ENCODE measurements at places on chromosomes 16 and 17.

DNA sequence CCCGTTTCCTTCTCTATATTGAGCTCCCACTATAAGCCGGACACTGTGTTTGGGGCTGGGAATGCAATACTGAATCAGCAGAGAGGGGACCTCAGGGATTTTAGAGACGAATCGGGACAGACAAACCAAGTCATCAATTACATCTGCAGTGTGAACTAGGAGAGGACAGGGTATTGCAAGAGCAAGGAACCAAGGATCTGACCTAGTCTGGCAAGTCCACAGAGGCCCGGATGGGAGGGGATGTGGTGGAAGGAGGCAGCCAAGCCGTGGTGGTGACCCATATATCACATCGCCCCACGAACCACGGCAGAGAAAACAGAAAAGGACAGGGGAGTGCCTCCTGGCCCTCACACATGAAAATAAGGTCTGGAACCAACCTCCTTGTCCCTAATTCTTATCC, 28.1 kb upstream of the NXPH3 start:
- no peak for DNase-seq

DNA sequence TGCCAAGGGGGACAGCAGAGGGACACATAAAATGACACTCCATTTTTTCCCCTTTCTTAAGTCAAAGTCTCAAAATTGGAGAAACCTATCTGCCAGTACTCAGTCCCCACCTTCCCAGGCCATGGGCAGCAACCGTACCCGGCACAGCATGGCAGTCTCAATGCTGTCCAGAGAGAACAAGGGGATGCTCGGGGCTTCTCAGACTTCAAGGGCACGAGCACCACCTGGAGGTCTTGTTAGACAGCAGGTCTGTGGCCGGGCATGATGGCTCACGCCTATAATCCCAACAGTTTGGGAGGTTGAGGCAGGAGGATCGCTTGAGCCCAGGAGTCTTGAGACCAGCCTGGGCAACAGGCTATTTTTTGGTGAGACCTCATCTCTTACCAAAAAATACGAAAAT, 3.2 kb downstream of the DNAH17 start:
- DNase-seq, result peak; percentile 48

GRCh38 chr17:3990386-3991127, 26.3 kb upstream of the ATP2A3 start:
- no peak for DNase-seq

GRCh38 chr17:56020369-56020768, 132.9 kb upstream of the ANKFN1 start:
- DNase-seq, result no peak

- DNase-seq, result no peak
Observed at GRCh38 chr16:8714174-8714573, 39.8 kb downstream of the ABAT start.

DNA sequence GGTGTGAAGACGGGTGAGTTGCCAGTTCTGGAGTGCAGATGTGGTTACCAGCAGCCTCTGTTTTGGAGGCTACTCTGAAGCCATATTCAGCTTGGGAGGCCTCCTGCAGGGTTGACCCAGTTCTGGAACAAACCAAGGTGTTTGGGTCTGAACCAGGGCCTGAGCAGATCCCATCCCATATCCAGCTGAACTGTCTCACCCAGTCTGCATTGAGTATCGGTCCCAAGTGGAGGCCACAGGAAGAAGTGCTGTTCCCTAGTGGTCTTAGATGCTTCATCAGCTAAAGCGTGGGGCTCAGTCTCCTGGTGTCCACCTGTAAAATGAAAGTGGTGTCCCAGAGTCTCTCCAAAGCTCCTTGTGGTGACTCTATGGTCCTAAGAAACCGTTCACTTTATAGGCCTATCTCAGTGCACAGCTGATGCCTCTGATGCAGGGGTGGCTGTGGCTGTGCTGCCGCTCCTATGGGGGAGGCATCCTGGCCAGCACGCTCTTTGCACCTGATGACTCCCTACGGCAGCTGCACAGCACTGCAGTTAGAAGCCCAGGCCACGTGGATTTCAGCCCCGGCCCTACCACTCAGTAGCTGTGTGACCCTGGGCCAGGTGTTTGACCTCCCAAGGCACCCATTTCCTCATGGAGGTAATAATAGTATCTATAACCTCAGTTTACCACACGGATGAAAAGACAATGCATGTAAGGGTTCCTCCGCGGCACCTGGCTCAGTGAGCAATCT, 21.0 kb downstream of the CBX4 start:
- no peak for DNase-seq

DNA sequence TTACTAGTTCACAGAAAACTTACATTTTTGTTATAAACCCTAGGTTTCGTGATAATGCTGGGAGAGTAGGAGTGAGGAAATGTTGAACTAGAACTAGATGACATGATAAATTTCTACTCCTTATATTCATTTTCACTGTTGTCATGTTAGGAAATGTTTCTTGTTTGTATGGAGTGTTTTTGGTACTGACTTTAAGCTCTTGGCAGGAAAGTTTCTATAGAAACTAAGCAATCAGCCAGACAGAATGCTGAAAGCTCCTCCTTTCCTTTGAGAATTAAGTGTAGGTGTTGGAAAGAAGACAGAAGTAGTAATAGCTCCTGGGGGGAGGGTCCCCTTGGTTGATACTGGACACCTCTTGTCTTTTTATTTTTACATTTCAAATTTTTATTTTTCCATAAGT, 309.8 kb downstream of the MAP2K4 start:
- DNase-seq, result no peak

DNA sequence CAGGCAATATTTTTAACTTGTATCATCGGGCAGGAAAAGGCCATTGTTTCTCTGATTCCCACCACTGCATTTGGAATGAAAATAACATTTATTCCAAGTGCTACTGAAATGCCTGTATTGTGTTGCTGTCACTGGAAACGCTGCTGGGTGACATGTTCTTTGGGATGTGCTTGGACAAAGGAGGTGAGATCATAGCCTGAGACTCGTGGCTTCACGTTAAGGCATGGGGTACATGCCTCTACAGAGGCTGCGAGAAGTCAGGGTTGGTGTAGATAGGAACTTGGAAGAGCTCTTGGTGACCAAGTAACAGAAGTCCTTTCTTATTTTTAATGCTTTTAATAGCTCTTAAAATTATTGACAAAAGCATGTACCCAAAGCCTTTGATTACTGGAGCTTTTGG, 58.8 kb upstream of the MAF start:
- DNase-seq, result no peak

- DNase-seq, result peak; percentile 17
Observed at GRCh38 chr17:43790311-43790940, 10.2 kb downstream of the CFAP97D1 start.

GRCh38 chr16:31025339-31025738, 8.0 kb upstream of the STX4 start:
- no peak for DNase-seq

DNA sequence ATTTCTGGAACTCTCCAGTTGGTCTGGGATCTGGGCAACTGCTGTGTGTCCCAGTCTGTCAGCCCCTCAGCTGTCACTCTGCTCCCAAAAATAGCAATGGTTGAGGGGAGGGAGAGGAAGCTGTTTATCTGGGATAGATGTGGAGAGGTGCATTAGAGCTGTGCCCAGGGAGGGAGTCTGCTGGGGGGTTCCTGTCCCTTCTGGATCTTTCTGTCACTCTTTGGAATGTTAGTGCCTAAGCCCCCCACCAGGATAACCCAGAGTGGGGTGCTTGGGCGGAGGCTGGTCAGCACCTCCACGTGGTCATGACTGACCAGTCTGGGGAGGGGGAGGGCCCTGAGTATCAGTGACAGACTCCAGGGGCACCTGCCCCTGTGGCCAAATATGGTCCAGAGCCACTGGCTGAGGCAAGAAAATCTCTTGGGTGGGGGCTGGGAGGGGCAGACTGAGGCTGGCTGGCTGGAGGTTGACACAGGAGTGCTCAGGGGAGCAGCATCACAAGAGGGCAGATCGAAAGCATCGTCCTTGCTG, at the start of gene UNC45B:
Gene UNC45B (plus strand): TSS at position 443 of the 531 bp plus-strand sequence. CDS start 447 bp downstream, outside the sequence.
- no peak for DNase-seq

DNA sequence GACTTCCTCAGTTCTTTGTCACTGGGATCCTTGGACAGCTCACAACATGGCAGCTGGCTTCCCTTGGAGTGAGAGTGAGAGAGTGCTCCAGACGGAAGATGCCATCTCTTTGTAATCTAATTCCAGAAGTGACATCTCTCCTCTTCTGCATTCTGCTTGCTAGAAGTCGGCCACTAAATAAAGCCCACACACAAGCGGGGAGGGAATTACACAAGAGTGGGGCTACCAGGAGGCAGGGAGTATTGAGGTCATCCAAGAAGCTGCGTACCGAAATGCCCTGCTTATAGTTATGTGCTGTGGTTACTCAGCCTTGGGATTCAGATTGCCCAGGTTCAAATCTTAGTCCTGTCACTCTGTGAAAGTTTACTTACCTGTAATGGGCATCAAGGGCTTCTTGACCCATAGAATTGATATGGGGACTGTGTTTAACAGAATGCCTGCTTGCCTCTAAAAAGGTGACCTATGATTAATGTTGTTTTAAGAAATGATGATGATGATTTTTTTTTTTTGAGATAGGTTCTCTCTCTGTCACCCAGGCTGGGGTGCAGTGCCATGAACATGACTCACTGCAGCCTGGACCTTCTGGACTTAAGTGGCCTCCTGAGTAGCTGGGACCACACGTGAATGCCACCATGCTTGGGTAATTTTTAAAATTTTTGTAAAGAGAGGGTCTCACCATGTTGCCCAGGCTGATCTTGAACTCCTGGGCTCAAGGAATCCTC, 120.9 kb upstream of the HS3ST2 start:
- no peak for DNase-seq

GRCh38 chr16:14104066-14104465, 32.9 kb downstream of the MRTFB start:
- DNase-seq, result no peak

DNA sequence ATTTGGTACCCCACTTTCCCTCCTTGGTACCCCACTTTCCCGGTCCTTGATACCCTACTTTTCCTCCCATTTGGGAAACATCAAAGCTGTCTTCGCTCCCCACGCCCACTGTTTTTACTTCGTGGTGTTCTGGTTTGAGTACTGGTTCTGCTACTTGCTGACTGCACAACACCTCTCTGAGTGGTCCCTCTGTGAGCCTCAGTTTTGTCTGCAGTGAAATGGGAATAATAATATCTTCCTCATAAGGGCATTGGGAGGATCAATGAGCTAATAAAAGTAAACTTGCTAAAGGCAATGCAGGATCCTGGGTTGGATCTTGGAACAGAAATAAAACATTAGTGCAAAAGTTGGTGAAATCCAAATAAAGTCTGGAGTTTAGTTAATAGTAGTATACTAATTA, 70.0 kb upstream of the CLEC18A start:
- DNase-seq, result no peak

DNA sequence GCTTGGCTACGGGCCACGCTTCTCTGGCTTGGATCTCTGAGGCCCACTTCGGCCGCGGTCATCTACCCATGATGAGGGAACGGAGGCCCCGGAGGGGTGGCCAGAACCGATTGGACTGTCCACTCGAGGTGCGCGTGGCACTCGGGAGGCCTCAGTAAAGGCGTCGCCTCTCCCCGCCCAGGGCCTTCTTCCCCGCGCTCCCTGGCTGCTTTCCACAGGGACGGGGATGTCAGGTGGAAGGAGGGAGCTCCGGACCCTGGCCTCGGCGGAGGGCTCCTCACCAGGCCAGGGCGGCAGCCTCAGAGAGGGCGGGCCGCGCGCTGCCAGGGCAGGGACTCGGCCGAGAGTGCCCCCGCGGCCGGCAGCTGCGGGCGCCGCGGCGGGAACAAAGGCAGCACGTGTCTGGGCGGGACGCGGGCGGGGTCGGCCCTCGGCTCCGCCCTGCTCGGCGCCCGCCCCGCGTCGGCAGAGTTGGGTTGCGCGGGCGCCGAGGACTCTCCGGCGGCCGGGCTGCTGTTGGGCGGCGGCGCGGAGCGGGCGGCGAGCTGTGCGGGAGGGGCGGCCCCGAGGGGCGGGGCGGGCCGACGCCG, 587 bp upstream of the CDK5R1 start:
- DNase-seq, result peak; percentile 93

GRCh38 chr17:9079461-9080103, 58.3 kb downstream of the NTN1 start:
- no peak for DNase-seq

- no peak for DNase-seq
Observed at GRCh38 chr16:9821331-9821730, 360.9 kb downstream of the GRIN2A start.

- DNase-seq, result no peak
Observed at GRCh38 chr16:78128913-78129312, 29.5 kb downstream of the WWOX start.

- no peak for DNase-seq
Observed at GRCh38 chr17:60145006-60145935, 4.5 kb upstream of the CA4 start.

- no peak for DNase-seq
Observed at GRCh38 chr16:88329726-88330700, 52.7 kb upstream of the ZNF469 start.

DNA sequence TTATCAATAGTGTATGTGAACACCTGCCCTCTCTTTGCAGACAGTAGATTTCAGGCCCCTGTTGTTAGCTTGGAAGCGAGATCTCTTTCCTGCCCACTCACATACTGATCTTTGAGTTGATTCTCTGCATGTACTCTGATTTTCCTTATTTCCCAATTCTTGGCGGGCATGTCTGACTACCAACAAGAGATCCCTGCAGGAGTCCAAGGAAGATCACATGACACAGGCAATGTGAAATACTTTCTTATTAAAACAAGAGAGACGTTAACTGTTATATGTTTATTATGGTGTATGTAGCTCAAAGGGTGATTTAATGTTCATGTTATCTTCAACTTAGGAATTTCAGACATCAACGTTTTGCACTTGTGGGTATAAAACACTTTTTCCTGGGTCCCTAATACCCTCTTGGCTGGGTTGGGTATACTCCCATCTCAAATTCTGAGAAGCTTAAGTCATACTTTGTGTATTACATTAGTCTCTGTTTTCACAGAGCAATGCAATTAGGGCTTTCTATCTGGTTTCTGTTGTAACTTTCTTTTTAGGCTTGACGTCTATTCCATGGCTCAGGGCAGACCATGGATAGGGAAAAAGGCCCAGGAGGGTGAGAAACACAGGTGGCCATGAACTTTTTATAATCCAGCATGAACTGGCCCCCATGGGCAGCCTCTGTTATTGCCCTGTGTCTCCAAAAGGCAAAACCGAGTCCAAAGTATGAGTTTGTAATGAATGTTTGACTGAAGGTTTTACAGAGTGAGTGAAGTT, 32.2 kb downstream of the HSD17B2 start:
- no peak for DNase-seq

GRCh38 chr16:86508947-86509758, 1.2 kb upstream of the FOXF1 start:
- DNase-seq, result no peak

Measured in NCI-H526 (cell line).